ENCODE measurements at places on chromosomes 1 and 21.

DNA sequence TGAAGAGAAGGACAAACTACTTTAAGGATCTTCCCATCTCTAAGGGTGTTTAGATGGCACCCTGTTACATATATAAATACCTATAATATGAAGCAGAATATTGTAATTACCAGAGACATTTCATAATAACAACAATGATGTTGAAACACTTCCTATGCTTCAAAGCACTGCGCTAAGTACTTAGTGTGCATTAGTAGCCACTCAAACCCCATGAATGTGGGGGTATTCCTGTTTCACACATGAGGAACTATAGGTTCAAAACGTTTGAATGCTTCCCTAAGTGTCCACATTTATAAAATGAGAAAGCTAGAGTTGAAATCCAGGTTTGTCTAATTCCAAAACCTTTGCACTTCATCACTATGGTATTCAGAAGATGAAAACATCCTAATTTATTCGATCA lies 18.5 kb upstream of the OR10J5 start:
- no peak for DNase-seq

DNA sequence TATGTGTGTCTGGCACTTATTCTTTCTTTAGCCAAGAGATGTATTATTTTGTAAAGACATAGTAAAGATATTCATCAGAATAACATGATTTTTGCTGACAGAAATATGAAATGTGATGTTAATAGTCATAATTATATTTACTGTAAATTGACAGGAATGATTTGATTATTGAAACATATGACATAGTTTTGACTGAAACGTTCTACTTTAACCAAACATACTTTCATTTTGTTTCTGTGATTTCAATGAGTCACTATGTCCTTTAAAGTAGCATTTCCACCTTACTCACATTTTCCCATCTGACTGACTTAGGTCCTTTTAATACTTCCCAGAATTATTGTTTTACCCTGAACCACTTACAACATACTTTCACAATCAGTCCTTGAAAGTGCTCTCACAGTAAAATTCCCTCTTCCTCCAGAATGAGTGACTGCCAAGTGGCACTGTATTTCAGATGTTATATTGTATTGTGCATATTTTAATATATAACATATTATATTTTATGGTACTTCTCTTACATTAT lies 437.9 kb downstream of the NCAM2 start:
- no peak for DNase-seq

DNA sequence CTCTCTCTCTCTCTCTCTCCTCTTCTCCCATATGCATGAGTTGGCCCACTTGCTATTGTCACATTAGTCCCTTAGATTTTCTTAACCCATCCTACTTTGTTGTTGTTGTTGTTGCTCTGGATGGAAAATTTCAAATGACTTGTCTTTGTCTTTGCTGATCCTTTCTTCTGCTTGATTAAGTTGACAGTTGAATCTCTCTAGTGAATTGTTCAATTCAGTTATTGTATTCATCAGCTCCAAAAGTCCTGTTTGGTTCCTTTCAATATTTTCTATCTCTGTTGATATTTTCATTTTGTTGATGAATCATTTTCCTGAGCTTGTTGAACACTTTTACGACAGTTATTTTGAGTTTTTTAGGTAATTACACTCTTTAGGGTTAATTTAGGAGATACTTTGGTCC lies 18.8 kb upstream of the SLC35D1 start:
- DNase-seq = no peak

GRCh38 chr1:204104331-204105130 lies 31.6 kb downstream of the SOX13 start:
- DNase-seq = peak; percentile 75

DNA sequence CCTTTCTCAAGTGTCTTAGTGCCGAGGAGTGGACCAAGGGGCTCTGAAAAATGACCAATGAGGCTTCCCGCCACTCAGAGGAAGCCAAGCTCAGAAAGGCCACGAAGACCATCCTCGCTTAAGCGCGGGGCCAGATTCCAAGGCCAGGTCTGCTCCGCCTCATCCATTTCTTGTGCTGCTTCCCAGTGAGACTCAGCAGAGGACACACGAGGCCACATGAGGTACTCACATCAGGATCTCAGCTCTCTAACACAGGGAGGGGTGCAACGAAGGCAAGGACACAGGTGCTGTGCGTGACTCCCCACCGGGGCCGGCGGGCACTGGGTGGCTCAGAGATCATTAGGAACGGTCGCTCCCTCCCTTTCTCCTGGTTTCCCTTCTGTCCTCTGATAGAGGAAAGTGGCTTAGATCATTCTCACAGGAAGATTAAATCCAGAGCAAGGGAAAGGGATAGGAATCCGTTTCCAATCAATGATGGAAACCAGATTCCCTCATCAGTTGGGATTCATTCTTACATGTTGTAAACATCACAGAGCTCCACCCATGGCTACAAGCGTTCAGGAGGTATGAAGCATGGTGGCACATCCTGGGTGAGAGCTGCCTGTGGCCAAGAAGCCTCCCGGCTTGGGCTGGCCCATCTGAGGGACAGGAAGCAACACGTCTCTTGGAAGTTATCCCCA lies 46.7 kb downstream of the CAPZB start:
- no peak for DNase-seq

DNA sequence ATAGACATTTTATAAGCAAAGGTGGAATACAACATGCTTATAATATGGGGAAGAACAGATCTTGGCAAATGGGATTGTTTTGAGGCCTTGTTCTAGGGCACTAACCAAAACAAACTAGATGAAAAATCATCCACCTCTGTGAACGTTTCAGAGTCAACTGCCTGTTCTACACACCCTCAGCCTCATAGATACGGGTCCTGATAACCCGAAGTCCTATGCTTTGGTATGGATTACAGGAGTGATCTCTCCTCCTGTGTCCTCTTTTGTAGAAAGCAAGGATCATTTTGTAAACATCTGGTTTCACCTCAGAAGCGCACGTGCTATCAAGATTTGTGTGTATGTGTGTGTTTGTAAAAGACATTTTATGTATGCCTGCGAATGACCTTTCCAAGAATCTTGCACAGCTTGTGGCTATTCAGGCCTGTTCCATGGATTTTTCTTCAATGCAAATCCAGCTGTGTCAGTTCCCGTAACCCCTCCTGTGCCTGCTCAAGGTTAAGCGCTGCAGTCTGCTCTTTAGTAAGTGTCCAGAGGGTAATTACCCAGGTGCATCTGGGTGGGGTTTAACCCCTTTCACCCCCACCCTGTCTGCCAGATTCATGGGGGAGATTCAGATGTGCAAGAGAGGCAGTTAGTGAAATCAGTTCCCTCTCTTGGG lies 132.4 kb downstream of the ROR1 start:
- DNase-seq = no peak

- DNase-seq = no peak
Measured at GRCh38 chr1:207024202-207025145, 8.1 kb downstream of the C1orf116 start.

GRCh38 chr1:14976256-14976655 lies 177.3 kb upstream of the TMEM51 start:
- no peak for DNase-seq

- DNase-seq = no peak
Measured at GRCh38 chr1:230224101-230224960, 157.3 kb downstream of the GALNT2 start.

DNA sequence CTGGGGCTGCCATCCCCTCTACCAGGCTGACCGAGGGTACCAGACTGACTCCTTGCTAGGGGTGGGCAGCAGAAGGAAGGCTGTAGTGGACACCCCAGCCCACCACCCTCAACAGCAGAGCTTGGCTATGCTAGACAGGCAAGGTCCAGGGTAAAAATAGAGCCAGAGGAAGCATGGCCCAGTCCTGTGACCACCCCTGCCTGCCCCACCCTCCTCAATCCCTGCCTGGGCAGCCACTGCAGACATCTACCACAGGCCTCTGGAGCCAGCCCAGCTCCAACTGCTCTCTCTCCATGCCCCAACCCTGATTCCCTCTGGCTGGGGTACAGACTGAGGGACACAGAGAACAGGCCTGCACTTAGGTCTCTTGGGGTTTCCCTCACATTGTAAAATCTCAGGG lies 1.7 kb downstream of the S100A1 start:
- DNase-seq = peak; percentile 43

DNA sequence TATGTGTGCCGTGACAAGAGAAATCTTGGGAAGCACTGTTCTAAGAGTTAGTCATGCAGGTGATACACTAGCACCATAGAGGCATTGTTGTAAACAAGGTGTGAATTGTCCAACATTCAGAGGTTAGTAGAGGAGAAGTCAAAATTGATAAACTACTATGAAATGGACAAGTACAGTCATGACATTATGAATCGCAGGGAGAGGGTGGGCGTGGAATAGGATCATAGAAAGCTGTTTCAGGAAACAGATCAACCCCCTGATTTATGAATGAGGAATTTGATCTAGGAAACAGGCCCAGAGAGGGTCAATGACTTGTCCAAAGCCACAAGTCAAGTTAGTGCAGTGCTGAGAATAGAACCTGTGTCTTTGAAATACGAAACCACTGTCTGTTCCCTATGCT lies 58.5 kb upstream of the LAX1 start:
- no peak for DNase-seq

- DNase-seq = no peak
Measured at GRCh38 chr1:111520053-111520452, 16.6 kb upstream of the ADORA3 start.

DNA sequence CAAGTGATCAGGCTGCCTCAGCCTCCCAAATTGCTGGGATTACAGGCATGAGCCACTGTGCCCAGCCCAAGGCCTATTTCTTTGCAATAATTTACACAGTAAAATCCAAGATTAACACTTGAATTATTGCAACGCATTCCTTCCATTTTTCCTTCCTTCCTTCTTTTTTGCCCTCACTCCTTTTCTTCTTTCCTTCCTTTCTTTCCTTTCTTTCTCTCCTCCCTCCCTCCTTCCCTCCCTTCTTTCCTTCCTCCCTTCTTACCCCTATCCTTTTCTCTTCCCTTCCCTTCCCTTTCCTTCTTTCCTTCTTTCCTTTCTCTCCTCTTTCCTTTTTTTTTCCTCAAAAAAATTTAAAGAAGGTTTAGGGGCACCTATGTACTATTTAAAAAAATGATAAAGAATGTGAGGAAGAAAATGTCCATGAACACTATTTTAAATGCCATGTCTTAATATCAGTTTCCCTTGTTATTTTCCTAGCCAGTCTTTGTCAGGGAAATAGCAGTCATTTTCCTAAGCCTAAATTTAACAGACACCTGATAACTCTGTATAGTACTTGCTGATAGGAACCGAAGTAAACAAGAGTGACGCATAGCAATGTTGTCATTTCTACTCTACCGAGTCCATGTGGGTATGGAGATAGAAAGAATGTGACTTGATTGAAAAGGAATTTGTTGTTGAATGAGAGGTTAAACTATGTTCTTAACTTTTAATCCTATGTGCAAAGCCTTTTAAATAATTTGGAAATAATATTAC lies 79.8 kb upstream of the HMCN1 start:
- DNase-seq = no peak

DNA sequence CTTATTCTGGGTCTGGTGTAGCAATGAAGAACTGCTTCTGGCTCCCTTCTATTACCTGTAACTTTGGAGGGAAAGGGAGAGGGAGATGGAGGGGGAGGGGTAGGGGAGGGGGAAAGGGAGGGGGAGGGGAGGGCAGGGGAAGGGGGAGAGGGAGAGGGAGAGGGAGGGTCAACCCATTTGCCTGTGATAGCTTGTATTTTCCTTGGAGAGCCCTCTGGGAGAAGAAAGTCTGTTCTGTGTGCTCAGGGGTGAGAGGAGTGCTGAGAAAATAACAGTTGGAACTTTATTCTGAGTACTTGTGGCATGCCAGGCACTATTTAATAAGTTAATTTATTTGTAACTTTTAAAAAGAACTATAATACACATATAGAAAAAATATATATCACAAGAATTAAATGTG lies 70.7 kb upstream of the TSPAN2 start:
- no peak for DNase-seq

DNA sequence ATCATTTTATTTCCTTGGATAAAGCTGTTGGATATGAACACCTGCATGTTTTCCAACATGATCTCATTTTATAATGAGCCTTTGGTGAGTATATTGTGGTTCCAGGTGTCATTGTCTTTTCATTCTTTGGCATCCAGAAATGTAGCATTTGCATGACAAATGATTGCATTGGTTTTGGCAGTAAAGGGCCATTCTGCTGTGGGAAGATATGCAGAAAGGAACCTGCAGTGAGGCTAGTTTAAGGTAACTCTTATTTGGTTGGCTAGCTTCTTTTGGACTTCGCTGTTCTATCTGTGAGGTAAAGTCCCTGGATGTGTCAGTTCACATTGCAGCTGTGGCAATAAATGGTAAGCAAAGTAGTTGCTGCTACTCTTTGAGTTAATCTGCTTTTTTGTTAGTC lies 343.0 kb downstream of the AMY1C start:
- DNase-seq = no peak

GRCh38 chr21:41378849-41379248 lies 17.0 kb downstream of the MX2 start:
- DNase-seq = no peak

DNA sequence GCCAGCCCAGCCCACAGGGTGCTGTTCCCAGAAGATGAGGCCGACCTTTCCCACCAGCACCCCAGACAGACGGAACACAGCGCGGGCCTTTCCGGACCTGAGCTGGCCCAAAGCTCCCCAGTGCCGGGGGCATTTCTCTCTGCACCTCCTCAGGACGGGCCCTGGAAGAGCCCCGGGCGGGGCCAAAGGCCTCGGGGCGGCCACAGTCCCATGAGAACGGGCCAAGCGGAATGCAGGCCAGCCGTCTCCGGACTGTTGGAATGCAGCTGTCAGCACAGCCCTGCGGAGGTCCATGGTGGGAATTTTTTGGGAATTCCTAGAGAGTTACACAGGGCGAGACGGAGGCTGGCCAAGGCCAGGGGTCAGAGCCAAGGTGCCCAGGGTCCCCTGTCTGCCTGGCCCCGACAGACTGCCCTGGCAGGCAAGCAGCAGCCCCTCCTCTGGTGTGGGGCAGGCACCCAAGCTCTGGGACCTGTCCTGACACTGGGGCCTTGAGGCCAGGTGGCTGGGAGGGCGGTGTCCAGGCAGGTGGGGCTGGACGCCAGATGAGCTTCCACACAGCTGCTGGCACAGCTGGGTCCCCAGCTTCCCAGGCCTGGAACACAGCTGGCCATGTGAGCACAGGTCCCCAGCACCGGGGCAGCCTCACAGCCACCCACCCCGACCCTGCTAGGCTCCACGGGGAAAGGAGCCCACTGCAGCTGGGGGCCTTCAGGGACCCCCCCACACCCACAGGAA lies 63.0 kb downstream of the MEGF6 start:
- DNase-seq = no peak

DNA sequence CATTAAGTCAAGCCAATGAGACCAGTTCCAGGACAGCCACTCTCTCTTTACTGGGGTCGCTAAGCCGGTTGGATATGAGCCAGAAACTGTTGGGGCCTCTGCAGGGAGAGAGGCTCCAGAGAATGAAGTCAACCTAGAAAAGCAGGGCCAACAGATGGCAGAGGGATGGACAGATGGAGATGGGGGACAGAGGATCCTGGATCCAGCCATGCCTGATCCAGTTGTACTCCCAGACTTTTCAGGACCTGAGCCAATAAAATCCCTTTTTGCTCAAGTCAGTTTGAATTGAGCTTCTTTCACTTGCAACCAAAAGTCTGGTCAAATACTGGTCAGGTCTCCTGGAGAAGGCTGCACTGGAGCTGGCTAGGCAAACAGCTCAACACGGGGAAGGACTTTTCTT lies 2.2 kb downstream of the DHCR24 start:
- no peak for DNase-seq

- DNase-seq = peak; percentile 84
Measured at GRCh38 chr21:42818328-42818749, 61.0 kb downstream of the WDR4 start.

- no peak for DNase-seq
Measured at GRCh38 chr1:153431002-153431401, 14.7 kb downstream of the S100A7A start.

- no peak for DNase-seq
Measured at GRCh38 chr1:187682112-187682511, 853.4 kb downstream of the PLA2G4A start.
